ENCODE measurements at places on chromosomes 13 and 19.

GRCh38 chr13:46296921-46297320 lies 85.2 kb downstream of the LRRC63 start:
- no peak for DNase-seq

DNA sequence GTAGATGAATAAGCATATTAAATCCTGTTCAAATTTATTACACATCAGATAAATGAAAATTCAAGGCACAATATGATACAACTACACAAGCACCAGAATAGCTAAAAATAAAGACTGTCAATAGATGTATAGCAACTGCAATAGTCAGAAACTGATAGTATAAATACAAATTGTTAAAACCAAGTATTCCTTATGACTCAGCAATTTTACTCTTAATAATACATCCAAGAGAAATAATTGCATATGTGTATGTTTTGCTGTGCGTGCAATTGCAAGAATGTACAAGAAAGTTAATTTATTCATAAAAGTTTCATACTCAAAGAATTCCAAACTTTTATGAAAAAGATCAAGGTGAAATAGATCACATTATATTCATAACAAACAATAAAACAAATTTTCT lies 1338.1 kb downstream of the OLFM4 start:
- DNase-seq = no peak

DNA sequence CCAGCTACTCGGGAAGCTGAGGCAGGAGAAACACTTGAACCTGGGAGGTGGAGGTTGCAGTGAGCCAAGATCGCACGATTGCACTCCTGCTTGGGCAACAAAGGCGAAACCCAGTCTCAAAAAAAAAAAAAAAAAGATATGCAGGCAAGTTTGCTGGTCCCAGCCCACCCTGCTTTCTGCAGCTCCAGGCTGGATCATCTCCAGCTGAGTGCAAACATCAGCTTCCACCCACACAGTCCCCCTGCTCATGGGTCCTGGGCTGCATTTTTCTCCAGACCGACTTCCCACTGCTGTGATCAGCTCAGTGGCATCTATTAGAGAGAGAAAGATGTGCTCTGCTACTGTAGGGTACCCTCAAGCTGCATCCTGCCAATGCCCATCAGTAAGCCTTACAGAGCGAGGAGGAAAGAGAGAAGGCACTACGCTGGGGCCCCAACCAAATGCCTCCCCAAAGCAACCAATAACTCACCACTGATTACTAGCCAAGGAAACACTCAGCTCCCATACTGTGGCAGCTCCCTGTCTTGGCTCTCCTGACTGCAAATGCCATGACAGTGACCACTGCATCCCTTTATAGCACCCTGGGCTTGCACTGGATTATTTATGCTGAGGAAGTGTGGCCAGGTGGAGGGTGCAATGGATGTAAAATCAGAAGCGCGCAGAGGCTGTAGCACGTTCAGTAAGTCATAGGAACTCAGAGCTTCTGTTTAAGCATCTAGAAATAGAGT lies 170.9 kb upstream of the ZNF507 start:
- DNase-seq = no peak

GRCh38 chr13:111327730-111328573 lies 7.5 kb downstream of the TEX29 start:
- no peak for DNase-seq

DNA sequence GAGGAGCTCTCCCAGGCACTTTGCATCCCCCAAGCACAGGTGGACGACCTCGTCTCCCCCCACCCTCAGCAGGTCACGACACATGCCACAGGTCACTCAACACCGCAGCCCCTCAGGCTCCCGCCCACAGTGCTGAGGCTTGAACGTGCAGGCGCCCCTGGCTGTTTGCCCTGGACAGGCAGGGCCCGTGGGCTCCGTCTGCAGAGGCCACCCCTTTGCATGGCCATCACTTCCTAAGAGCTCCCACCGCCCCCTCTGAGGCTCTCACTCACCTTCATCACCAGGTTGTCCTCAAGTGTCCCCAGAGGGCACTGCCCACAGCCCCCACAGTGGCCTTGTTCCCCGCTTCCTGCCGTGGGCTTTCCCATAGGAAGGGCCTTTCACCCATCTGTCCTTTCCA lies 132.1 kb upstream of the MCF2L start:
- no peak for DNase-seq

- no peak for DNase-seq
These were observed 480.3 kb downstream of the LIG4 start for GRCh38 chr13:107734891-107735625.

GRCh38 chr13:88656751-88657150 lies 985.6 kb downstream of the SLITRK5 start:
- DNase-seq = no peak

DNA sequence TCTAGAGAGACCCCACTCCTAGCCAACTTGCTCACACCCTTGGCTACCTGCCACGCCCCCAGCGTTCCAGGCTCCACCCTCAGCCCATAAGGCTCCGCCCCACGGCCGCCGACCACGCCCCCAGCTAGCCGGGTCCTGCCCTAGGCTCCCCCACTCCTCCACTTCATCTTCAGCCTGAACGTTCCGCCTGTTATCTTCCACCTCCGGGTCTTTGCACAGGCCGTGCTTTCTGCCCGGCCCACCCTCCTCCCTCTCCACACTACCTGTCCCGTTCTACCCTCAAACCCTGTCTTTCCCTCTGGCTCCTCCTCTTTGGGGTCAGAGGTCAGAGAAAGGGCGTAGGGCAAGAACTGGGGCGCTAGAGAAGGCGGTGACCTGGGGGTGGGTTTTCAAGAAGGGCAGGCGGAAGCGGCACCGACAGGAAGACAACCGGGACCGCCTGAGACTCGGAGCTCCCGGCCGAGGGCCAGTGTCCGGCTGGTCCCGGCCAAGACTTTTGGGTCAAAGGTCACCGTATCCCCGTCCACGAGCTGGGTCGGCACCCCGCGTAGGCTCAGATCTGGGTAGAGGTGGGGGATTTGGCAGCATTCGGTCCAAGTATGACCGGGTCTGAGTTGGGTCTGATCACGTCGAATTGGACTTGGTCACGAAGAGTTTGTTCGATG lies 2.2 kb downstream of the PDE4C start:
- DNase-seq = peak; percentile 27

DNA sequence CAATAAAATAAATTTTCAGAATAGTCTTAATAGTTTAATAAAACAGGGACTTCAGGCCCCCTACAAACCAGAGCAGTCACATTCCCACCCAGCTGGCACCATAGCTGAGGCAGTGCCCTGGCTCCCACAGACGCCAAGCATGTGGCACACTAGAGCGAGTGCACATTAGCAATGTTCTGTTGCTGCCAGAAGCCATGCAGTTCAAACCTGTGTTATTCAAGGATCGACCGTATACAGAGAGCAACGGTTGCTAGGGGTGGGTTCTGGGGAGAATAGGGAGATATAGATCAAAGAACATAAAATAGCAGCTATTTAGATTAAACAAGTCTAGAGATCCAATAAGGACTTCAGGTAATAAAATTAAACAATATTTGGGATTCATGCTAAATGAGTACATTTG lies 419.3 kb upstream of the KLHL1 start:
- DNase-seq = no peak

DNA sequence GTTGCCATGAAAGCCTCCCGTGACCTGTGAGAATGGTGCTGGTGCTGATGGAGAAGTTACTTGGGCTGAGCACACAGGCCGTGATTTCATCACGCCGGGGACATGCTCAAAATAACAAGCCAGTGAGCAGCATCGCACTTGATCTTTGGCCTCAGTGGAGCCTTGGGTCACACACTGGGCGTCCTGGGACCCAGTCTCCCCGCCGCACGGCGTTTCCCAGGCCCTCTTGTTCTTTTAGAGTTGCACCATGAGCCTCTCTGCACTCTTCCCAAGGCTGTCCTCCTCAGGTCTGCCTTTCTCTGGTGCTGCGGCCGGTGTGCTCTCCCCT lies 9.5 kb upstream of the NDUFS7 start:
- DNase-seq = no peak

- DNase-seq = no peak
These were observed 15.9 kb downstream of the KL start for GRCh38 chr13:33032037-33032625.

GRCh38 chr13:44293908-44294735 lies 79.5 kb upstream of the SERP2 start:
- DNase-seq = no peak

DNA sequence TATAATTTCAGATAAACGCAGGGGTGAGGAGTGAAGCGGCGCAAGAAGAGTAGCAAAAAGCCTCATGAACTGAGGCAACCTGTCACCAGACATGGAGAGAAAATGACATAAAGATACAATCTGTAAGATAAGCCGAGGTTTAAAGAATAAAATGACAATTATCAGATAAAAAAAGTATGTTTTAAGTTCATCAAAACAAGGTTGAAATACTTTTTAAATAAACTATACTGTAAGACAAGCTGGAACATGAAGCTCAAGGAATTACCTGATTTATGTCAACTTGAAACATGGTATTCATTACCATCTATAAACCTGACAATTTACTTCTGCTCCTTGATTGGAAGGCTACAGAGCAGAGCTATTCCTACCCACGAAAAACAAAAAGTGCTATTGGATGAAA lies 61.6 kb downstream of the MYCBP2 start:
- DNase-seq = no peak

- DNase-seq = no peak
These were observed 1.5 kb downstream of the GPC6 start for GRCh38 chr13:93227878-93228642.

DNA sequence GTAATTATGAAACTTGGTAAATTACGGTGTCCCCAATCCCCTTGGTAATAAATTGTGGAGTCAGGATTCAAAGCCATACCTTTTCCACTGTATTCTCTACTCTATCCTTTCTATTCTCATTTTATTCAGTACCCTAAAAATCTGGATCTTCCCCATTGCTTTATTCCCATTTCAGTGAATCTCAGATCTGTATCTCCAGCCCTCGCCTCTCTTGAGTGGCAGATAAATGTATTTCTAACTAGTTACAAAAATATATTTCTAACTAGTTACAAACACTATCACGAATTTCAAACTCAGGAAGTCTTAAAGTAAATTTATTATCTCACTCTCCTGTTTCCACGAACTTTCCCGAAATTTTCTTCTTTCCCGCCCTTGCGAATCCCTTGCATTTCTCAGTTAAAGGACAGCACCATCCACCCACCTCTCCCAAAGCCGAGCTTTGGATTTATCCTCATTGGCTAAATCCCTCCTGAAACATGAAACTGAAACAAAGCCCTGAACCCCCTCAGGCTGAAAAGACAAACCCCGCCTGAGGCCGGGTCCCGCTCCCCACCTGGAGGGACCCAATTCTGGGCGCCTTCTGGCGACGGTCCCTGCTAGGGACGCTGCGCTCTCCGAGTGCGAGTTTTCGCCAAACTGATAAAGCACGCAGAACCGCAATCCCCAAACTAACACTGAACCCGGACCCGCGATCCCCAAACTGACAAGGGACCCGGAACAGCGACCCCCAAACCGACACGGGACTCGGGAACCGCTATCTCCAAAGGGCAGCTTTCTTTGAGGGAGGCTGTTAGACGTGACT lies 164.3 kb upstream of the PABPC3 start:
- no peak for DNase-seq

DNA sequence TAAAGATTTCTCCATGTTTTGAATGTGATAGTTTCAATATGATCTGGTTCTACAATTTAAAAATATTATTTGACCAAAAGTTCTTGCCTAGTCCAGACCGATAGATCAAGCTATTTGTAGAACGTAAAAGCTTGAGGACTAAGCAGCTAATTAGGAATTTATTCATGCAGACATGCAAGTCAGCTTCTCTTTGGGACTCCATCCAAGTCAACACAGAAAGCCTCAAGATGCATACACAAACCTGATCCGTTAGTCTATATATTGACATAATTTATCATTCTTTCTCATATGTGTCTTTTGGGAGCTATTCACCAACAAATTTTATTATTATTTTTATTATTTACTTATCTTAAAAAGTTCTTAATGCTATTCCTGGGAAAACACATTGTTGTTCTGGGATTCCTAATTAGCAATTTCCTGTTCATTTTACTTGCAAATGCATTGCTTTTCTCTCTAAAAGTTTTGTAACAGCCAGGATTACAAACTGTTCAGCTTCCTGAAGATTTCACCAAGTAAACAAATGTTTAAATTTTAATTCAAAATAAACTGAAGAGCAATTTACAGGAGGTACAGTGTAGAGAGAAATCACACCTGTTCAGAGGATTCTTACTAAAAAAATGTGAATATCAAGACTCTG lies 375.3 kb downstream of the GPC5 start:
- no peak for DNase-seq

Data from CD4-positive, alpha-beta T cell treated with Interleukin-21 for 1 hour (primary cell).